ENCODE measurements at places on chromosomes 5 and 9.
A peak's percentile ranks its signal among the peaks of the same experiment; 100 is the strongest.

DNA sequence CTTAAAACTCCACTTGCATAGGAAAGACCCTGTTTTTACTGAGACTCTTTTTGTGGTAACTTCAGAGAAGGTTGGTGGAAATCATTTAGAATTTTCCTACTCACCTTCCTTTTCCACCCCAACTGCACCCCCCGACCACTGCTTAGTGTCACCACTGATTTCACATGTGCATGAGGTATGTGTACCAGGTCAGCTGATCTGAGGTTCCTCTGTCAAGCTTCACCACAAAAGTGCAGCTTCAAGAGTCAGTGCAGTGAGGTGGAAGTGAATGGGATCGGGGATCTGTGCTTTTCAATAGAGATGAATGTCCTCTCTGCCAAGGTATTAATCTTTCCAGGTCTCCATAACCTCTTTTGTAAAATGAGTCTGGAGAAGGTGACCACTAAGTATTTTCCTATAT, 260.5 kb upstream of the WWC1 start:
- DNase-seq: no peak

DNA sequence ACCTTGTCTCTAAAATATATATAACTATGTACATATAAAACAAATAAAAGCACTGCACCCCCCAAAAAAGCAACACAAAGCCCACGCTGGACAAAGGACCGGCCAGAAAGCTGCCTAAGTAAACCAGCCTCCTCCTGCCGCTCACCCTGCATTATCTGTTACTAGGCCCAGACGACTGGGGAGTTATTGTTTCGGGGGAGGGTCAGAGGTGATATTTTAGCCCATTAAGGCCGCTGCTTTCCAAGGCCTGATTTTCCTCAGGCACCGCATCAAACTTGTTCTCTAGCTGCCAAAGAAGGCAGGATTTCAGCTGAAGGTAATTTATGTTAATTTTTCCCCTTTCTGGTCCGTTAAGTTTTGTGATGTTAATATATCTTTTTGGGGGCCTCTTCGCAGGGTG, 44.0 kb upstream of the CTNNA1 start:
- DNase-seq: no peak

DNA sequence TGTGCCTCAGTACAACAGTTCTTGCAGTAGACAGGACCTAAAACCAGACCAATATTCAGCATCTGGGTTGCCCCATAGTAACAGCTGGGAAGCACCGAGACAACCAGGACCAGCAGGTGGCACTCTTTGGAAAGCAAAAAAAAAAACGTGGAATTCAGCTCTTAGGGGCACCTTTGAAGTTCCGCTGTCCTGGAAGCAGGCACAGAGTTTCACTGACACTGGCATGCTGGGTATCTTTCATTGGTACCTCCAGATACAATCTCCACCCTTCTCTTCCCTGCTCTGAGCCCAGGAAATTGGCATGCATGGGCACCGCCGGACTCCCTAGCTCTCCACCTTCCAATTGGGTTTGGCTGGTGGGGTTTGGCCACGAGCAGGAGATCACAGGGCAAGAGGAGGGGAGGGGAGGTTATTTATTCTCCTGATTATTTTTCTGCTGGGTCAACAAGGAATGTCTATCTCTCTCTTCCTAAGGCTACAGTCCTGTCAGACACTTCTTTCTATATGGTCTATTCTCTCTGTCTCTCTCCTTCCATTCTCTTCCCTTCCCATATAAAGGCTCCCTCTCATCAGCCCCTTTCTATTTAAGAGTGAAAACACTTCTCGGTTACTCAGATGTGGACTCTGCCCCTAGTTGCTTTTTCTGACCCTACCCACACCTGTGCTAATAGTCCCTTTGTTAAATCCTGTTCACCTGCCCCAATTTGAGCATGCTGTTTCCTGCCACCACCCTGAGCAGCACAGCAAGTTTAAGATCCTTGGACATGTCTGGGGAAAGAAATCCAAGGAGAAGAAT, 1.9 kb upstream of the IDNK start:
- peak; percentile 44 for DNase-seq

GRCh38 chr9:125472926-125473701, 211.5 kb downstream of the GAPVD1 start:
- no peak for DNase-seq

- no peak for DNase-seq
These were observed 14.6 kb downstream of the LCN9 start for GRCh38 chr9:135677641-135678168.

GRCh38 chr5:75510836-75511434, 494 bp downstream of the CERT1 start:
- no peak for DNase-seq

DNA sequence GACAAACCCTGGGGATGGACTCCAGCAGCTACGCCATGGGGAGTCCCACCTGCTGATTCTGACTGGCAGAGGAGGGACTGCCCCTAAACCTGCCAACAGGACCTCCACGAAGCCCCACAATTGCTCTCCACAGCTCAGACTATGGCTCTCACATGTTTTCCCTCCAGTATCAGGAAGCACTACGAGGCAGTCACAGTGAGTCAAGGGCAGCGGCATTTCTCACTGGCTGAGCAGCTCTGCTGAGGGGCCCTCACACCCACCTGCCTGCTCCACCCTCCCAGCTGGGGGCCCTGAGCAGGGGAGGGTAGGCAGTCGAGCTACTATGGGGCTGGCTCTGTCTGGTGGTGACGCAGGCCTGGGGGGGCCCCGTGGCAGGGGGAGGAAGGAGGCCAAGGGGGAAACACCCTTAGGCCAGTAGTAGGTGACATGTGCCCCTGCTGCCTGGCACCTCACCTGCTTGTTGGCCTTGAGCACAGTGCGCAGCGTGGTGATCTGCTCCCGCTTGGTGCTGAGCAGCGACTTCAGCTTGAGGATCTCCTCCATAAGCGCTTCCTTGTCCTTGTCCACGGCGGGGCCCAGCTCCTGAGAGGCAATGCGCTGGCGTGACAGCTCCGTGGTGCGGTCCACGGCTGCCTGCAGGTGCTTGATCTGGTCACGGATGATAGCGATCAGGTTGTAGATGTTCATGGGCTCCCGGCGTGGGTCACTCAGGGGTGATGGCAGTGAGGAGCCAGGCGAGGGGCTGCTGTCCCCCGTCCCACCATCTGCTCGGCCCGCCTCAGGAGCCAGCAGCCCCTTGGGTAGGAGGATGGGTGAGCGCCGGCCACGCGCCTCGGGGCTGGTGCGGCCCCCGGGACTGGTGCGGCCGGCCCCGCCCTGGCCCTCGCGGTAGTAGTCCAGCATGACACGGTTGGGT, 46.3 kb downstream of the BICD2 start:
- no peak for DNase-seq

All from HFF-Myc (cell line).